Putamen (tissue), 1 donor: ENCODE measurements at places on chromosomes 13 and 19.

GRCh38 chr13:34720618-34721017, 221.5 kb upstream of the NBEA start:
- DNase-seq: no peak

DNA sequence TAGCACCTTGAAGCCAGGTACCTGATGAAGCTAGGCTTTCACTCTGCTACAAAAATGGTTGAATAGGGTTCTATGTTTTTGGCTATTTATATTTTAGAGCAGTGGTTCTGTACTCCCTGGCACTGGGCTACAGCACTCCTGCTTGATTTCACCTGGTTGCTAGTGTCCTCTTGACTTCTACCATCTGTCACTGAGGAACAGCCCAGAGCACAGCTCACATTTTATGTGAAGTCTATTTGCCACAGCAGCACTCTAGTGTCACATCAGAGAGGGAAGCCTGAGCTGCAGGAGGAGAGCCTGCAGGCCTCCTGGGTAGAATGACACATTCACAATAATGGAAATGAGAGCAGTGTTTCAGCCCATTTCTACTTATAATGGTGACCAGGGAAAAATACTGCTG, 184.2 kb downstream of the ZNF486 start:
- DNase-seq: no peak

DNA sequence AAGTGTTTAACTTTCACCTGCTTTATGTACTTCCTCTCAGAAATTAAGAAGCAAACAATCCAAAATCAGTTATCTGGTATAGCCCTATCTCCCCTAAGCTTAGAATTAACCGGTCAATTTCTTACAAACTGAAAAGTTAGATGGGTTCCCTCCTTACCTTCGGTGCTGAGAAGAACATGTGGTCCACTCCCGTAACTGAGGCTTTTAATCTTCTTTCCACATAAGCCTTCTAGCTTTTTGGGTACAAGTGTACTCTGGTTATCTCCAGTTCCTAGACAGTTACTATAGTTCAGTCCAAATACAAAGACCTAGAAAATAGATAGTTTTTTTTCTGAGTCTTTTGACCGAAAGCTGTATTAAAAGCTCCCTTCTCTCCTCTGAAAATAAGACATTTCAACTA, 18.9 kb downstream of the RCBTB1 start:
- DNase-seq: no peak

- peak; percentile 81 for DNase-seq
Observed at GRCh38 chr19:38387550-38388348, at the start of gene GGN. TSS of gene GGN (minus strand) at chr19:38388034. CDS start at chr19:38387261, 773 bp downstream.

DNA sequence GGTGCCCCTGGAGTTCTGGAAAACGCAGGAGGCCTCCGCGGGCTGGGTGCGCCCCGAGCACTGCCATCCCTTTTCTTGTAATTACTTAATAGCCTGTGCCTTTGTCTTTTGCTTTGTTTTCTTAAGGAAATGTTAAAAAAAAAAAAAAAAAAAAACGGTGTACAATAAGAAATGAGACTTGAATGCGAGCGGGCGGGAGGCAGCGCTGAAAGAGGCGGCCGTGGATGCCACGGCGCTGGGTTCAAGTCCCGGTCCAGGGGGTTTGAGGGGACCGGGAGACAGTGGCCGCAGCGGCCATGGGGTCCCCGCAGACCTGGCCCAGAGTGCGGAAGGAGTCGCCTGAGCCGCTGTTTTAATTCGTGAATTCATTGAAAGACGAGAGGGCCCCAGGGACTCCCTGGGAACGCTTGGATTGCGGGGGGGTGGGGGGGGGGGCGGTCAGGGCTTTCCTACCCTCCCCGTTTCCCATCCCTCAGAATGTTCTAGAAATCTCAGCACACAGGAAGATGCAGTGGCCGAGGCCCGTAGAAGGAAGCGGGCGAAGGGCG, 349.2 kb upstream of the ARGLU1 start:
- DNase-seq: no peak

GRCh38 chr19:54178581-54179261, 5.8 kb upstream of the TMC4 start:
- DNase-seq: no peak
